ENCODE measurements at places on chromosomes 5 and 9.
A peak's percentile ranks its signal among the peaks of the same experiment; 100 is the strongest.

DNA sequence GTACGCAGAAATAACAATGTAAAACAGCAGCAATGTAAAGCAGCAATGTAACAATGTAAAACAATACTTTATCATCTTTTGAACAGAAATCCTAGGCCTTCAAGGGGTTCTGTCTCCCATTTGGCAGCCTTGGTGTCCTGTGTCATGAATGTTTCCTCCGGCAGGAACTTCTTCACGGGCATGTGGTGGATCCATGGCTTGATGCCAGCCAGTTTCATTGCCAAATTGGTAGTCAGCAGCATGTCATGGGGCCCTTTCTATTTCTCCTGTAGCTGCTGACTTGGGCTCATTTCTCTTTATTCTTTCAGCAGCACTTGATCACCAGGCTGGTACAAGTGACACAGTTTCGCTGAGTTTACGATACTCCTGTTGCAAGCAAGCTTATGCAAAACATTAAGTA lies 275.3 kb downstream of the HTR1A start:
- H3K27me3 ChIP-seq, result no peaks in the 10 kb centered on the region
- no peaks in the 10 kb centered on the region for H3K36me3 ChIP-seq
- H3K27ac ChIP-seq, result no peak overlapping the region

DNA sequence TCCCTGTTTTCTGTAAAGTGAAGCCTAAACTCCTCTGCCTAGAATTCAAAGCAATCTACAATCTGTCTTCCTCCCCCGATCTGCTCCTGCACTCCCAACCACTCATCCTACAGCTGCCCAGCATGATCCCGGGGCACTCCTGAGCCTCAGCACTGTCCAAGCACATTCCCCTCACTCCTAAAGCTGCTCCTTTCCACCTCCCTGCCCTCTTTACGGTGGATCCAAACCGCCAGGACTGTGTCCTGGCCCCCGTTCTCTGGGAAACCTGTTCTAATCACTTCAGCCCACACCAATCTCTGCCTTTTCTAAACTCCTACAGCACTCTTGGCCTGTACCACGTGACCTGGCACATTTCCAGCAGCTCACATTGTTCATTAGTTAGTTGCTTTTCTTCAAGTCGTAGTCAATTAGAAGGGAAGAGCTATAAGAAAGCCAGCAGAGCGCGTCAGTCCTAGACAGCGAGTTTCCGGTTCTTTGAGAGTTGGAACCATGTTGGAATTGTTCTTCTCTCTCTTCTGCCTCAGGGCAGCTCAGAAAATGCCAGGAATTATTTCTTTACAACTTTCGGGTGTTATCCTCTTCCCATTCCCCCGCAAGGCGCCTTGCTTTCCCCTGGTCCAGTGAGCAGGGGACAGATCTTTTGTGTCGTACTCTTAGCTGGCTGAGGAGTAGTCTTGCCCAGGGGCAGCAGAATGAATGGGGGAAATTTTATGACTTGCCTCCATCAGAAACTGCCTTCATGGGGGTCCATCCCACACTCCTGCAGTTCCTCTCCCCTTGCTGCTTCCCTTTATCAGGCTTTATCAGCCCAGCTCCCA lies 60.7 kb downstream of the NRG2 start:
- peaks cover 39% of the 10 kb centered on the region for H3K27me3 ChIP-seq
- DNase-seq, result peak; percentile 26
- H3K4me3 ChIP-seq, result no peak overlapping the region

DNA sequence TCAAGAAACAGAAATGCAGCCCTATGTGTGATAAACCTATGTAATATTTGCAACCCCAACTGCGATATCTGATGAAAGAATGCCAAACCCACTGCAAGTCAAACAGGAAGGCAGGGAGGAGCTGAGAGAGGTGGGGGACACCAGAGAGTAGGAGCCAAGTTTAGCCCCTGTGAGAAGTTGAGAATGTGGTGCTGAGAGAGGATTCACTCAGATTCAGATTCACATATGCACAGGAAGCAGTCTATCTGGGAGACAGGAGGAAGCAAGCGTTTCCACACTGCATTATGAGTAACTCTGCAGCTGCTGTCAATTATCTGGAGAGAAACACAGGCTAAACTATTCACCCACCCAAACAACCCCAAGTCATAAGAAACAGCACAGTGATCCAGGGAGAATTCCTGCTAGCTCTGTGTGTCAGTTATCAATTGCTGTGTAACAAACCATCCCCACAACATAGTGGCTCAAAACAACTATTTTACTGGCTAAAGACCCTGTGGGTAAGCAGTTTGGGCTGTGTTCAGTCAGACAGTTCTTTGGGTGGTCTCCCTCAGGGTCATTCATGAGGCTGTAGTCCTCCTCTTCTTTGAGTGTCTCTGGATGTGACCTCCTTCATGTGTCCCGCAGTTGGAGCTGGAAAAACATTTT lies 161.9 kb upstream of the RAI14 start:
- no peak for DNase-seq
- no peak overlapping the region for H3K4me3 ChIP-seq
- H3K4me1 ChIP-seq, result no peaks in the 10 kb centered on the region
- H3K36me3 ChIP-seq, result no peaks in the 10 kb centered on the region
- H3K27ac ChIP-seq, result no peak overlapping the region

GRCh38 chr9:14838701-14839100 lies 71.5 kb downstream of the FREM1 start:
- no peaks in the 10 kb centered on the region for H3K27me3 ChIP-seq
- DNase-seq, result no peak
- H3K4me3 ChIP-seq, result no peak overlapping the region

DNA sequence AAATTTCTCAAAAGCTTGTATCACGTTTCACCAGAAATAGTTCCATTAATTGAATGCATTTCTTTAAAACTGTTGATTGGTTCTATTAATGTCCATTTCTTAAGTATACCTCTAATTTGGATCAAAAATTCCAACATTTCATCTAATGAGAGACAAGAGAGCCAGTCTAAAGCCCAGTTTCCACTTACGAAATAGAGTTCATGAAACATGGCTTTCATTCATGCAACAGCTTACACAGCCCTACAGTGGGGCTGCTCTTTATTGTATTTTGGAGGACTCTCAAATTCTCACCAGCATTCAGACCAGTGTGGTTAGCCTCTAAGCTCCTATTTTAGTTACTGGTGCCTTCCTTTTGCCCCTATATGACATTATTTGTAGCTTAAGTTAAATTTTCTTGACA lies 566.9 kb upstream of the RGMB start:
- H3K27ac ChIP-seq, result no peak overlapping the region
- no peaks in the 10 kb centered on the region for H3K36me3 ChIP-seq
- H3K27me3 ChIP-seq, result no peaks in the 10 kb centered on the region
- H3K4me3 ChIP-seq, result no peak overlapping the region

DNA sequence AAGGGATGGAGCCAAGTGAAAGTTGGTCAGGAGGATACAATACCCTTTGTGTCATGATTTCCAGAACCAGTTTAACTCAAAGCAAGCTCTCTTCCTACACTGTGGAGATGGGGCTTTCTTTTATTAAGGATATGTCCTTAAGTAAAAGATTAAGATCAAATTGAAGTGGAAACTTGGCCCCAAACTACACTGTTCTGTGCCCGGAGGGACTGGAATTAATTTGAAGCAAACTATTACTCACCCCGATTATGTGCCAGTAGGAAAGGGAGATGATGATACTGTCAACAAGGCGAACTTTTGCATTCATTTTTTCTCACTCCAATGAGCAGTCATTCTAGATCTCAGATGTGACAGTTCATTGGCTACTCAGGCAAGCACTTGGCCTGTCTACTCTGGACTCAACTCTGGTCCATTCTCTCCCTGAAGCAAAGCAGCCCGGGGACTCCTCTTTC lies 186.7 kb downstream of the NTRK2 start:
- no peak for DNase-seq
- no peak overlapping the region for H3K4me3 ChIP-seq
- H3K27me3 ChIP-seq, result no peaks in the 10 kb centered on the region
- no peaks in the 10 kb centered on the region for H3K36me3 ChIP-seq

- no peak overlapping the region for H3K27ac ChIP-seq
- H3K36me3 ChIP-seq, result no peaks in the 10 kb centered on the region
- H3K4me3 ChIP-seq, result no peak overlapping the region
- H3K27me3 ChIP-seq, result no peaks in the 10 kb centered on the region
Measured at GRCh38 chr5:143733665-143734455, 78.1 kb upstream of the HMHB1 start.

DNA sequence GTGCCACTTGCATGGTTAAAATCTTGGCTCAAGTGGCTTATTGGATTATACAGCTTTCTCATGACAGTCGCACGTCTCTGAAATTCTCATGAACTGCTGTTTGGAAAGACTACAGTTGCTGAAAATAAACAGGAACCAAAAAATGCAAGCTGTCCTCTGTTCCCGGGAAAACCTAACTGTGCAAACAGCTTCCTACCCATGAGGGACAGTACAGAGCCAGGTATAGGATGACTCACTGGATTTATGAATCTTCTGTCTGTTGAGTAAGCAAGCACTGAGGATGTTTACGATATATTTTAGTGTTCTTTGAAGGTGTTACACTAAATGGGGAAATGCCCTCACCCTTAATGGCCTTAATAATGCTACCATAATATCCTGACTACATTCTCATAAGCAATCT lies 380.3 kb upstream of the TNC start:
- H3K27ac ChIP-seq, result no peak overlapping the region
- no peaks in the 10 kb centered on the region for H3K4me1 ChIP-seq
- H3K27me3 ChIP-seq, result no peaks in the 10 kb centered on the region
- no peak overlapping the region for H3K4me3 ChIP-seq
- no peaks in the 10 kb centered on the region for H3K36me3 ChIP-seq

- H3K27me3 ChIP-seq, result no peaks in the 10 kb centered on the region
- H3K36me3 ChIP-seq, result no peaks in the 10 kb centered on the region
- no peaks in the 10 kb centered on the region for H3K4me1 ChIP-seq
- peak; percentile 25 for DNase-seq
Measured at GRCh38 chr5:80082731-80083100, 47.6 kb downstream of the THBS4 start.

DNA sequence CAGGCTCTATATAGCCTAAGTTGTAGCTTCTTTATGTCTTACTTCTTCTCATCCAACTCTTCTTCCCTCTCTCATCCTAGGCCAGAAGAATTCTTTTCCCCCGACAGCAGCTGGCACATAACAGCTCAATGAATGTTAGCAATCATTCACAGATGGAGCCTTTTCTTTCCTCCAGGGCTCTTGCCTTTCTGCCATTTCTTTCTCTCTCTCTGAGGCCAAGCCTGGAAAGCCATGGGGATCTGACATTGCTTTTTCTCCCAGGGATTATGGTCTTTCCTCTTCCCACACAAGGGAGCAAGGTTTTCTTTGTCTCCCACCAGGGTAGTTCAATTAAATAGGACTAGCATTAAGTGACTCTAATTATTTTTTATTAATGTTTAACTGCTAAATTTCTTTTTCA lies 20.5 kb downstream of the SMIM15 start:
- H3K27me3 ChIP-seq, result no peaks in the 10 kb centered on the region
- no peak for DNase-seq
- no peak overlapping the region for H3K27ac ChIP-seq
- H3K4me1 ChIP-seq, result no peaks in the 10 kb centered on the region
- no peak overlapping the region for H3K4me3 ChIP-seq
- H3K36me3 ChIP-seq, result no peaks in the 10 kb centered on the region

GRCh38 chr9:133612051-133612450 lies 2.9 kb upstream of the FAM163B start:
- no peaks in the 10 kb centered on the region for H3K4me1 ChIP-seq
- H3K27me3 ChIP-seq, result peaks cover 43% of the 10 kb centered on the region
- H3K4me3 ChIP-seq, result no peak overlapping the region
- DNase-seq, result no peak

DNA sequence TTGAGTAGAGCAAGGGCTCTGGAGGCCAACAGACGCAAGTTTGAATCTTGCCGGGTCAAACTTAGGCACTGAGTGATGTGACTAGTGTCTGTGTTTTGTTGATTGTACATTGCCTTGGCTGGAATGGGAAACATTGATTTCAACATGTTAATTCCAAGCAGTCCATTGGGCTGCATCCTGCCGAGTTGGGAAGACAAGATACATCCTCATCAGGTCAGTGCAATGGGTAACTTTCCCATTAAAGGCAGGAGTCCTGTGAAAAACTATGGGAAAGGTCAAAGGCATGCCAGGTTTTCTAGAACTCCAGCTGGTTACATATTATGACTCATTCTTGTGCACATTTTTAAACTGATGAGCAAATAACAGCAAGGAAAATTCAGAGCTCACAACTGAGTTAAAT lies 126.5 kb upstream of the ABCA1 start:
- no peak overlapping the region for H3K27ac ChIP-seq
- no peaks in the 10 kb centered on the region for H3K4me1 ChIP-seq
- no peaks in the 10 kb centered on the region for H3K36me3 ChIP-seq
- no peak overlapping the region for H3K4me3 ChIP-seq
- no peak for DNase-seq

GRCh38 chr5:34550964-34551363 lies 105.2 kb upstream of the RAI14 start:
- no peaks in the 10 kb centered on the region for H3K27me3 ChIP-seq
- H3K4me3 ChIP-seq, result no peak overlapping the region
- no peak for DNase-seq
- no peaks in the 10 kb centered on the region for H3K36me3 ChIP-seq
- H3K27ac ChIP-seq, result no peak overlapping the region

- H3K4me3 ChIP-seq, result peak overlapping the region; percentile 58
- H3K36me3 ChIP-seq, result no peaks in the 10 kb centered on the region
- peak; percentile 35 for DNase-seq
- no peaks in the 10 kb centered on the region for H3K4me1 ChIP-seq
- H3K27me3 ChIP-seq, result peaks cover 9% of the 10 kb centered on the region
Measured at GRCh38 chr5:90557871-90558270, 726 bp upstream of the ADGRV1 start.

- no peaks in the 10 kb centered on the region for H3K27me3 ChIP-seq
- no peak overlapping the region for H3K27ac ChIP-seq
- H3K4me1 ChIP-seq, result no peaks in the 10 kb centered on the region
- no peak for DNase-seq
- no peaks in the 10 kb centered on the region for H3K36me3 ChIP-seq
Measured at GRCh38 chr5:3056866-3057265, 305.4 kb upstream of the IRX2 start.

DNA sequence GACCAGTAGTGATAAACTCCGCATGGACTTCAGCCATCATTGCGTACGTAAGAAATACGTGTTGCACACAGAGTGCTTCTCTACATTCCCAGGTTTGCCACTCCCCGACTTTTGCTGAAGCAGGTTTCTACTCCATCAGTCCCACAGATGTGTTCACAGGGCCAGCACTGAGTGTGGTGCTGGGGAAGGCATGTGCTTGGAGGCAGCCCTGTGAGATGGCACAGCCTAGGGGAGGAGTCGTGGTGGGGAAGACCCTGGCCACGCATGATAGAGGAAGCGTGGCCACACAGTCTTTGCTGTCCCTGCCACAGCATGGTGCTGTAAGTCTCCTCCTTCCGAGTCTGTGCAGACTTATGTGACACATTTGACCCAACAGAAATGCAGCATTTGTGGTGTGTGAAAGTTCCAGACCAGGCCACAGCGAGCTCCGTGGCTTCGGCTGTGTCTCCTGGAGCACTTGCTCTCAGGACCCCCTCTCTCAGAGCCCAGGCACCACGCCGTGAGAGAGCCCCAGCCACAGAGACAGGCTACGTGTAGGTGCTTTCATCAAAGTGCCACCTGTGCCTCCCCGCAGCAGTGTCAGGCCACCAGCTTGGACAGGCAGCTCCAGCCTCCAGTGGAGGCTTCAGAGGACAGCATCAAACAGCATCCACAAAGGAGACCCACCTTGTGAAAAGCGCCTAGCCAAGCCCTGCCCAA lies 197.8 kb downstream of the AUH start:
- no peaks in the 10 kb centered on the region for H3K36me3 ChIP-seq
- H3K4me3 ChIP-seq, result no peak overlapping the region
- H3K4me1 ChIP-seq, result peaks cover 8% of the 10 kb centered on the region

GRCh38 chr9:77977210-77977611 lies 54.4 kb downstream of the GNAQ start:
- H3K27ac ChIP-seq, result peak overlapping the region; percentile 54
- H3K27me3 ChIP-seq, result no peaks in the 10 kb centered on the region
- no peaks in the 10 kb centered on the region for H3K36me3 ChIP-seq
- DNase-seq, result peak; percentile 52

GRCh38 chr9:27365707-27366376 lies 68.9 kb upstream of the EQTN start:
- H3K36me3 ChIP-seq, result no peaks in the 10 kb centered on the region
- DNase-seq, result no peak
- peaks cover 88% of the 10 kb centered on the region for H3K4me1 ChIP-seq
- H3K4me3 ChIP-seq, result no peak overlapping the region
- no peaks in the 10 kb centered on the region for H3K27me3 ChIP-seq

Data from small intestine (tissue), 16 donors.